ENCODE measurements at places on chromosomes 11 and 22. TPM values are rescaled to one million over a fixed set of nuclear protein-coding genes. Genes with fewer than 3 reads are reported as not detected.

The ESAM gene
- polyA plus RNA-seq = 38.2 TPM

The TRIM21 gene
- polyA plus RNA-seq = 7.6 TPM

The FAM227A gene
- 6.5 TPM for polyA plus RNA-seq

The FERMT3 gene
- 6.0 TPM for polyA plus RNA-seq

The MAPK8IP2 gene
- 109 TPM for polyA plus RNA-seq

The KRTAP5-10 gene
- polyA plus RNA-seq = 0.24 TPM

The SCGB1C1 gene
- polyA plus RNA-seq = not detected

The PARVG gene
- 5.8 TPM for polyA plus RNA-seq

The BIRC3 gene
- 2.4 TPM for polyA plus RNA-seq

The MMP8 gene
- polyA plus RNA-seq = not detected

The HOATZ gene
- 6.5 TPM for polyA plus RNA-seq

The RGL4 gene
- 2.9 TPM for polyA plus RNA-seq

The P2RY6 gene
- 1.4 TPM for polyA plus RNA-seq

The OR4A16 gene
- polyA plus RNA-seq = not detected

The OR52B2 gene
- not detected for polyA plus RNA-seq

The MED15 gene
- 67.8 TPM for polyA plus RNA-seq

The IFT27 gene
- polyA plus RNA-seq = 62.9 TPM

The ZBTB44 gene
- 17.8 TPM for polyA plus RNA-seq

The WBP2NL gene
- 2.7 TPM for polyA plus RNA-seq

The ZDHHC13 gene
- 24.7 TPM for polyA plus RNA-seq

The LRRC74B gene
- polyA plus RNA-seq = 1.7 TPM

The OR8H2 gene
- not detected for polyA plus RNA-seq

The FAU gene
- polyA plus RNA-seq = 603 TPM

The ANO1 gene
- 3.0 TPM for polyA plus RNA-seq

The PHOX2A gene
- polyA plus RNA-seq = 1.7 TPM

The DDX6 gene
- polyA plus RNA-seq = 126 TPM

The KDM4D gene
- 2.6 TPM for polyA plus RNA-seq

The CYTH4 gene
- polyA plus RNA-seq = 5.8 TPM

The PAAF1 gene
- 67.7 TPM for polyA plus RNA-seq

The CARD18 gene
- not detected for polyA plus RNA-seq

The PNPLA3 gene
- 8.8 TPM for polyA plus RNA-seq

The ANGPTL5 gene
- polyA plus RNA-seq = 0.86 TPM

The NRXN2 gene
- polyA plus RNA-seq = 415 TPM

The YPEL1 gene
- polyA plus RNA-seq = 20.6 TPM

The TYMP gene
- polyA plus RNA-seq = 22.1 TPM

The KCTD17 gene
- polyA plus RNA-seq = 84.2 TPM

The THY1 gene
- polyA plus RNA-seq = 269 TPM

The CREB3L1 gene
- polyA plus RNA-seq = 15.1 TPM

The MS4A6E gene
- polyA plus RNA-seq = not detected

The NAV2 gene
- polyA plus RNA-seq = 37.2 TPM

The DGAT2 gene
- polyA plus RNA-seq = 6.4 TPM

The KCNK4 gene
- 7.8 TPM for polyA plus RNA-seq

The PGA5 gene
- 0.77 TPM for polyA plus RNA-seq

The OR4D11 gene
- not detected for polyA plus RNA-seq

The NXPE2 gene
- polyA plus RNA-seq = 0.47 TPM

The MOGAT2 gene
- 0.12 TPM for polyA plus RNA-seq

The ASPHD2 gene
- 12.0 TPM for polyA plus RNA-seq

The SOX6 gene
- polyA plus RNA-seq = 26.6 TPM

The MLC1 gene
- 234 TPM for polyA plus RNA-seq

The YAP1 gene
- 49.4 TPM for polyA plus RNA-seq

The KCNJ5 gene
- 2.7 TPM for polyA plus RNA-seq

The CDC42EP1 gene
- 39.6 TPM for polyA plus RNA-seq

The NLRP14 gene
- 1.0 TPM for polyA plus RNA-seq

The CNTF gene
- 1.4 TPM for polyA plus RNA-seq
